ENCODE measurements at places on chromosomes 7 and 10. TPM values are rescaled to one million over a fixed set of nuclear protein-coding genes. Genes with fewer than 3 reads are reported as not detected.

DNA sequence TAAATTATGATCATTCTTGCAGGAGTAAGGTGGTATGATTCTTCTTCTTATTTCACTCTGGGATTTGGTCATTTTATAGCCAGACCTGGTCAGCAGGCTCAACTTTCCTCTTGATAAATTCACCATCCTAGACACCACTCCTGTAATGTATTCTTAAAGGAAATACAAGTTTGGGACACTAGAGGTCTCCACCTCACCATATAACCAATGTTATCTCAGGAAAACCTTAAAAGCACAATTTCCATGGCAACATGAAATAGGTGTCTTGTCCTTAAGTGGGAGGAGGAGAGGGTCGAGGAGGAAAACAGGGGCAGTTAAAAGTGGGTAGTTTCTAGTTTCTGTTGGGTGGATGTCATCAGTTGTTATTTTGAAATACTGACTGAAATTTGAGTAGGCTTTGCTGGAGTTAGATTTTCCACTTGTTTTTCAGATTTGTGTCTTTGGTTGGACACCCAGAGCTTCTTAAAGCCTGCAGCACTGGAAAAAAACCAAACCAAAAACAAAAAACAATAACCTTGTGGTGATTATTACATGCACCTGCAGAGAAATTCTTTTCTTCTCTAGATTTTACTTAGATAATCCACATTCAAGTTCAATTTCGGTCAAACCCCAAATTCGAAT is 163.1 kb downstream of the PRKCQ start:
- H3K27me3 ChIP-seq: no peaks in the 10 kb centered on the region
- peak; percentile 53 for DNase-seq
- no peaks in the 10 kb centered on the region for H3K36me3 ChIP-seq
- no peak overlapping the region for H3K27ac ChIP-seq
- no peak overlapping the region for H3K4me3 ChIP-seq

The IQUB gene
- 0.07 TPM for polyA plus RNA-seq

The TMEM248 gene
- polyA plus RNA-seq: 67.5 TPM

GRCh38 chr7:121873289-121874194 is 581 bp downstream of the PTPRZ1 start:
- peaks cover 37% of the 10 kb centered on the region for H3K27me3 ChIP-seq
- no peaks in the 10 kb centered on the region for H3K4me1 ChIP-seq
- no peaks in the 10 kb centered on the region for H3K36me3 ChIP-seq
- H3K27ac ChIP-seq: no peak overlapping the region

DNA sequence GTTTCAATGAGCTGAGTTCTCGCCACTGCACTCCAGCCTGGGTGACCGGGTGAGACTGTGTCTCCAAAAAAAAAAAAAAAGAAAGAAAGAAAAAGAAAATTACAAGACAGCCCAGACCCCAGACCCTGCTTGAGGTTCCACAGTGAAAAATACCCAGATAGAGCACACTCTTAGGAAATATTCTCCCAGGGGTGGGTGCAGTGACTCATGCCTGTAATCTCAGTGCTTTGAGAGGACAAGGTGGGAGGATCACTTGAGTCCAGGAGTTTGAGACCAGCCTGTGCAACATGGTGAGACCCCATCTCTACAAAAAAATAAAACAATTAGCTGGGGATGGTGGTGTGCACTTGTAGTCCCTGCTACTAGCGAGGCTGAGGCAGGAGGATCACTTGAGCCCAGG is 41.1 kb upstream of the GTF2IRD1 start:
- no peaks in the 10 kb centered on the region for H3K27me3 ChIP-seq
- no peaks in the 10 kb centered on the region for H3K4me1 ChIP-seq
- H3K27ac ChIP-seq: no peak overlapping the region
- no peak for DNase-seq
- no peaks in the 10 kb centered on the region for H3K36me3 ChIP-seq

DNA sequence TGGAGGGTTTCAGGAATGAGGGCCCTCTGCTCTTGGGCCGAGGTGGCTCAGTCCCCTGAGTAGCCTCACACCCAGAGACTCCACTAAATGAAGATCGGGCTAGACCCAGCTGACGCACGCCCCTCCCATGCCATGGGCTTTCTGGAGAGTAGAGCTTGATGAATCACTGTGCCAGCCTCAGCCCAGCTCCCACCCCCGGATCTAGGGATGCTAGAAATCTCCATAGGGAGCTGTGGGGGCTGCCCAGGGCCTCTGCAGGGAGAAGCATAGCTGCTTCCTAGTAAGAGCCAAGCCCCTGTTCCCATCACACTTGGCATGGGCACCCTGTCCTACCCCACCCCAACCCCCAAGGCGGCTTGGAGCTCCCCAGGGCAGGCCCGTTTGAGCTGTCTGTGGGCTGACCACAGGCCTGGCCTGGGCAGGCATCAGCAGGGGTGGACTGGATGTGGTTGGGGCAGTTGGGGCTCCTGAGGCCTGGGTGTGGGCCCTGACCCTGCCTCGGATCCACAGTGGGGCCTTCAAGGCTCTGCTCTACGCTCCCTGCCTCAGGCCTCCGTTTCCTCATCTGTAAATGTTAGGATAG is 121.2 kb downstream of the ZMIZ1 start:
- no peak for DNase-seq
- peaks cover 65% of the 10 kb centered on the region for H3K36me3 ChIP-seq
- no peaks in the 10 kb centered on the region for H3K27me3 ChIP-seq

GRCh38 chr10:74925291-74925690 is 98.9 kb downstream of the KAT6B start:
- no peak for DNase-seq
- peaks cover 5% of the 10 kb centered on the region for H3K4me1 ChIP-seq
- no peaks in the 10 kb centered on the region for H3K27me3 ChIP-seq
- H3K36me3 ChIP-seq: no peaks in the 10 kb centered on the region
- H3K4me3 ChIP-seq: no peak overlapping the region

GRCh38 chr7:115516341-115516740 is 514.2 kb downstream of the TFEC start:
- no peaks in the 10 kb centered on the region for H3K27me3 ChIP-seq
- no peak for DNase-seq
- no peak overlapping the region for H3K27ac ChIP-seq

GRCh38 chr7:14023342-14023741 is 33.9 kb upstream of the ETV1 start:
- no peak overlapping the region for H3K27ac ChIP-seq
- no peaks in the 10 kb centered on the region for H3K4me1 ChIP-seq
- no peak overlapping the region for H3K4me3 ChIP-seq
- DNase-seq: no peak

The MRPL32 gene
- polyA plus RNA-seq: 39.5 TPM

GRCh38 chr7:50477640-50478039 is 27.5 kb upstream of the FIGNL1 start:
- no peak overlapping the region for H3K4me3 ChIP-seq
- H3K27ac ChIP-seq: no peak overlapping the region
- H3K4me1 ChIP-seq: no peaks in the 10 kb centered on the region
- DNase-seq: no peak

The DOCK1 gene
- polyA plus RNA-seq: not detected

DNA sequence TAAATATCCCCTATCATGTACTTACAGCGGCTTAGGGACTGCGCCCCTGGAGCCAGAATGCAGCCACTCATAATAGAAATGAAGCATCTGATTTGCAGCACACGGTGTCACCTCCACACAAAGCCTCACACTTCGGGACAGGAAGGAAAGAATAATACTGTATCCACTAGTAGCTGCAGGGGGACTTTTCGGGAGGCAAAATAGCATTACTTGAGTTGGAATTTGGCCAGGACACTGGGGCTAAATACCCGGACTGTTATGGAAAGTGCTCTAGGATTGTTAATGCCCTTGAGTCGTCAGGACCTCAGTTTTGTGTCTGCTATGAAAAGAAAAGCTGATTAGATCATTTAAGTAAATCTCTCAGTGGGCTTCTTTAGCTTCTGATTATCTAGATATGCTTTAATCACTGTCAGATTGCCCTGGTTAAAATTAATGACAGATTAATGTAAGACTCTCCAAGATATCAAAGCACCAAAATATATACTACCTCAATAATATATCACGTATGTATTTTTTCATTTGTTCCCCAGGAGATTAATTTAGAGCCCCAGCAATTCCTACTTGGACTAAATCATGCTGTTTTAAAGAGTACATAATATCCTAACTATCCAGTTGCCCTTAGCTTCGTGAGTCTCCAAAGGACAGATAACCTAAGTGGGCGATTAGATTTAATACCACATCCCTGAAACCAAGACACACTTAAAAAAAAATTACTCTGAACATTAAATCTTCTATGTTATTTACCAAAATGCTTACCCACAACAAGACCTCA is 173.0 kb upstream of the NEBL start:
- H3K27me3 ChIP-seq: no peaks in the 10 kb centered on the region
- no peak overlapping the region for H3K27ac ChIP-seq
- no peak overlapping the region for H3K4me3 ChIP-seq
- no peaks in the 10 kb centered on the region for H3K4me1 ChIP-seq
- no peak for DNase-seq

DNA sequence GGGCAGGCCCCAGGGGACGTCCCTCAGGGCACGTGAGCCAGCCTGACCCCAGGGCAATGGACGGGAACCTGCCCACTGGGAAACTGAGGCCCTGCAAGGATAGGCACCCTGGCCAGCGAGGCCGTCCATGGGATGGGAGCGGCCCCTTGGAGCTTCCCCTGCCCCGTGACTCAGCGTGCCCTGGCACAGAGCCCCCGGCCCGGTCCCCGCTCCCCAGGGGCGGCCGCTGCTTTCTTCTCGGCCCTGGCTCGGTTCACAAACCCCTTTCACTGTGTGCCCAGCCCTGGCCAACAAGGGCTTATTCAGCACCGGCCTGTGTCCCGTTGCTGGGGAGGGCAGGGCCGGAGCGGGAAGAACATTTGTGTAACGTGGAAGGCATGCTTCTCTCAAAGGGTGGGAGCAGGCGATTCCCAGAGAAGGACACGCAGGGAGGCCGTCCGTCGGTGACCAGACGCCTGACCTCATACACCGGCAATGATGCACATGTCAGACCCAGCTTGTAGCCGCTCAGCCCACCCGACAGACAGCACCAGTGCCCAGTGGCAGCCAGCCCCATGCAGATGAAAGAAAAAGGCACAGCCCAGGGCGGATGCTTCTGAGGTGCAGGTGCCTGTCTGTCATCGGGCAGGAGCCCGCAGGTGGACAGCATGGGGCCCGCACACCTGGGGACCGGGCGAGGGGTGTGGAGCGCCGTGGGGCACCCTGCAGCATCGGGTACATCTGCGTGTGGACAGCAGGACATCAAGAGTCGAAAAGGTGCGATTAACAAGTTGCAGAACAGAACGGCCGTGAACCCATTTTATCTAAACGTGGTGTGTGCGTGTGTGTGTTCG is 94.5 kb downstream of the PDGFA start:
- H3K36me3 ChIP-seq: no peaks in the 10 kb centered on the region
- H3K4me1 ChIP-seq: no peaks in the 10 kb centered on the region
- H3K4me3 ChIP-seq: no peak overlapping the region

The RARRES2 gene
- not detected for polyA plus RNA-seq

Measured in CD14-positive monocyte (primary cell).